ENCODE measurements at places on chromosomes 5 and 9.

DNA sequence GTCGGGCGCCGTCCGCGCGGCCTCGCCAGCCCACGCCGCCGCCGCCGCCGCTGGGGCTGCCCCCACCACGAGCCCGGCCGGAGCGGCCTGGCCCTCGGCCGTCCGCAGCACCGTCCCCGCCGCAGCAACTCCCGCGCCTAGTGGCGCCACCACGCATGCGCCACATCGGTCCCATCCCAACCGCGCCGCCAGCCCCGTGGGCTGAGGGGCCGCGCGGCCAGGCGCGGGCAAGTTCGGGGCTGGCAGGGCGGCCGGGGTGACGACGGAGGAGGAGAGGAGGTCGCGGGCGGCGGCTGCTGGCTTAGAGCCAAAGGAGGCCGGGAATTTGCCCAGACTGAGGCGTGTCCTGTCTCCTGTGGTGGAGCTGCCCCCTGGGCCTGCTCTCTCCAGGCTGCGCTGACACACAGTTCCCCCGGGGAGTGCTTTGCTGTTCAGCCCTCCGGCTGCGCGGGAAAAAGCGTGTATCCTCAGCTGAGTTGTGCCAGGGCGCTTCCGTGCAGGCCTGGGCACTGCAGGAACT, at the start of gene TUSC1:
Gene TUSC1, minus strand, starts transcription at position 298 of the 520 bp plus-strand sequence. Its CDS starts 132 bp downstream, at position 166.
- DNase-seq = peak; percentile 81

DNA sequence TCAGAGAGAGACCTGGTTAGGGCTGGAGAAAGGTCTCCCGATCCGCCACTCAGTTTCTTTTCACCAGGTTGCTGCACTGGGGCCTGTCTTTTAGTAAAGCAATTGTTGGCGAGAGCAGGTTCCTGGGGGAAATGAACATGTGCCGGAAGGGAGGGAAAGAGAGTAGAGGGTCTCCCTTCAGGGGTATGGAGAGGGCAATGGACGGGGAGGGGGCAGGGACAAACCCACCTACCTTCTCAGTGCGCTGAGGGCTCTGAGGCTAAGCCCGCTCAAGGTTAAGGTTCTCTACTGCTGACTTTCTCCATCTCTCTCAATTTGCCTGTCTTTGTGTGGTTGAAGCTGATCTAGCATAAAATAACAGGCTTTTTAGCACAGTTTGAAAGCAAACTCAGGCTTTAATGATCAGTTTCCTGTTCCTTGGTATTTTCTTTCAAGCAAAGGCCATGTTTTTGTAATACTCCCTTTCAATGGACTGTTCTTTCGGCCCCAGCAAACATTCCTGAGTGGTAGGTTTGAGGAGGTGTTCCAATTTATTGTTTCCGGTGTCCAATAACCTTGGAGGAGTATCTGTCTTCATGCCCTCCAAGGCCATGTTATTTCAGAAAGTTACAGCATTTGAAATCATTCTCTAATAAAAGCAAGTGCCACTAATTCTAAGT, 25.5 kb upstream of the TRAF1 start:
- no peak for DNase-seq

- no peak for DNase-seq
Observed at GRCh38 chr9:123761905-123762605, 167.9 kb downstream of the DENND1A start.

- DNase-seq = no peak
Observed at GRCh38 chr9:95522871-95523370, 6.2 kb upstream of the PTCH1 start.

- no peak for DNase-seq
Observed at GRCh38 chr5:52854301-52854700, 66.6 kb downstream of the ITGA1 start.

DNA sequence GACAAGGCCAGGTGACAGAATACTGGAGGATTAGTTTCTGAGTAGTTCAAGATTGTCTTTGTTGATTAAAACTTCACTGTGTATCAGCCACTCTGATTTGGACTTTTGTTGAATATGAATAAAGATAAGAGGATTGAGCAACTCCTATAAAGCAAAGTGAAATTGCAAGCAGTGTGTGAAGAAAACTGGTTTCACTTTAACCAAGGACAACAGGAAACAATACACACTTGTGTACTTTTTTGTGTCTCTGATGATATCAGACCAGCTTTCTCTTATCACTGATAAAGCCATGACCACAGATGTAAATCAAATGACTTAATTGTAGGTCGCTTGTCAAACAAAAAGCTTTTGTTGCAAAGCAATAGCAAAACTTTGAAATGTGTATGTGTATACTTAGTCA, 268.6 kb downstream of the FER start:
- no peak for DNase-seq

DNA sequence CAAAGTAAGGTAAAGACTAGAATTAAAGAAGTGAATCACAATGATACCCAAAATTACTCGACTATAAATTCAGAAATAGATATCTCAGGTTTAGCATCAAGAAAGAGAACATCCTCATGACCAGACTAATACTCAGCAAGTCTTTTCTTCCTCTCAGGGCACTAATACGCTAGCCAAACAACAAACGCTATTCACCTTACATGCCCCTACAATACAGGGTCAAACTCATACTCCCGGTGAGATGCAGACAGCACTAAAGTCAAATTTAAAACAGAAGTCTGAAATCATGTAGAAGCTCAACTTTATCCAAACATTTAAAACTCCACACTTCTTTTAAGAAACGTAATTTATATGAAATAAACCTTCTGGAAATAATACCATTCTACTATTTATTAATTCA, 5.6 kb downstream of the PFDN1 start:
- DNase-seq = no peak

DNA sequence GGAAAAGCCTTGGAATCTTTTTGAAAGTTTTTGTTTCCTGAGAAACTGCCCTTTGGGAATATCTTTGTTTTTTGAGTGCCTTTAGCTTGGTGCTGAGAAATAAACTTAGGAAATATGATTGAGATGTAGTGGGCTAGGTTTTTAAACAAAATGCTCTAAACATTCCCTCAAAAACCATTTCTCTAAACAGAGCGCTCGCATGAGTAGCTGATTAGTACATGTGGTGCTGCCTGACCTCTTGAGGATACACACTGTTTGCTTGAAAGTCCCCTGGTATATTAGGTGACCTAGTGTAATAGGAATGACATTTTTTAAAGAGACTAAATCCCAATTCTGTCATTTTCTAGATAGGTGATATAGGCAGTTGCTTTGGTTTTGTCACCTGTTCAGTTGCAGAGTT, 132.3 kb downstream of the ADAMTSL1 start:
- no peak for DNase-seq

DNA sequence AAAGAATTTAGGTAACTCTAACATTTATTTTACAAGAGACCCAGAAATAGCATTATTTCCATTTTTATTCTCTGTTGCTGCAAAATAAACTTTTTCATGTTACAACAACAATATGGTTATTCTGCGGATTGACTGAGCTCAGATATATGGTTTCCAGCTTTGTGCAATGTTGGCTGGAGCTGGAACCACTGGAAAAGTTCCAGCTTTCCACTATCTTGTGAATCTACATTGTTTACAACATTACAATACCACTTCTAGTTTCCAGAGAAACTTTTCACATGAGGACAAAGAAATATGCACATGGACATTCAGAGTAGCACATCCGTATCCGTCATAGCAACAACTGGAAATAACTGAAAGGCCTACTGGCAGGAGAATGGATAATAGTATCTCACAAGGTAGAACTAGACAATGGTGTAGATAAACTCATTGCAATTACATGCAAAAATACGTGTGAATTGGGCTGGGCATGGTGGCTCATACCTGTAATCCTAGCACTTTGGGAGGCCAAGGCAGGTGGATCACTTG, 436.1 kb upstream of the ADAMTS16 start:
- no peak for DNase-seq

DNA sequence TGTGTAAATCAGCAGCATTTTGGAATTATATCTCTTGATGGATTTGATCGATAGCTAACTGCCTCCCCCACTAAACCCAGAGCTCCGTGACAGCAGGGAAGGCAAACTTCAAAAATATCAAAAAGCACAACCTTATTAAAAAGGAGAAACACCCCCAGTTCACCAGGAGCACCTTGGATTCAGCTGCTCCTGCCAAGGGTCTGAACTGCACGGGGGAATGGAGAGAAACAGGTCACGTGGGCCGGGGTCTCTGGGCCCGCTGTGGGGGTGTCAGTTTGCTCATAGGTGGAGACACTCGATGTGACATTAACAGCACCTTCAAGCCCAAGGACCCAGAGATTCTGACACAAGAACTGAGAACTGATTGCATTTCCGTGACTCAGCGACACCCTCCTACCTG, 1.1 kb upstream of the SLC34A1 start:
- DNase-seq = no peak

DNA sequence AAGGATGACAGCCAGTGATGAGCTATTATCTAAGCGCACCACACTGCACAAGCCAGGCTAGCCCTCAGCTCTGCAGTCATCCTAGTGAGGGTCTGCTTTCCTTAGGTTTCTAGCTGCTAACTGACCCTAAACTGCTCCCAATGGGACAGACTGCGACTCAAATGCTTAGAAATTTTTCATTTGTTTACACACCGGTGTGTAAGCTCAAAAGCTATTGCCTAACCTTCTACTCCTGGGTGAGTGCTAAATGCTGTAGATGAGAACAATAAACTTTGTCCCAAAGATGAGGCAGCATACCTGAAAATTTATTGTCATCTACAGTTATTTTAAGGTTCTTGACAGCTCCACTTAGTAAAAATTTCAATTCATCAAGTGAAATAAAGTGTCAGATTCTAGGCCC, 311.4 kb downstream of the TMEM167A start:
- DNase-seq = no peak

- no peak for DNase-seq
Observed at GRCh38 chr5:1568201-1568979, 44.6 kb upstream of the LPCAT1 start.

DNA sequence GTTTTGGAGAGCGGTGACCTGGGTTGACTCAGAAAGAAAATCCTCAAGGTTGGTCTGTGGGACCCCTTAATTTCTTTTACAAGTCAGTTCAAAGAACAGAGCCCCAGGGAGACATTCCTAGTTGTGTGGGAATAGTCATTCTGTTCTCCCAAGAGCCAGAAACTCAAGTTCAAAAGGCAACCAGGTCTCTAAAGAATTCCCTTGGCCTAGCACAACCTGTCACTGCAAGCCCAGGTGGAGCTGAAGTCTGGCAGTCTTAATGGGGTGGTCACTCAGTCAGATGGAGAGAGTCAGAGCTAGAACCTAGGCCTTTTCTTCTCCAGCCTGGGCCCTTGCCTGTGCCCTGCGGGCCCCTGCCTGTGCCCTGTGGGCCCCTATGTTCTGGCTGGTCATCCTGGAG, 37.5 kb upstream of the CDKN2AIPNL start:
- no peak for DNase-seq

GRCh38 chr9:97468658-97469448, 32.6 kb upstream of the TMOD1 start:
- DNase-seq = peak; percentile 89

DNA sequence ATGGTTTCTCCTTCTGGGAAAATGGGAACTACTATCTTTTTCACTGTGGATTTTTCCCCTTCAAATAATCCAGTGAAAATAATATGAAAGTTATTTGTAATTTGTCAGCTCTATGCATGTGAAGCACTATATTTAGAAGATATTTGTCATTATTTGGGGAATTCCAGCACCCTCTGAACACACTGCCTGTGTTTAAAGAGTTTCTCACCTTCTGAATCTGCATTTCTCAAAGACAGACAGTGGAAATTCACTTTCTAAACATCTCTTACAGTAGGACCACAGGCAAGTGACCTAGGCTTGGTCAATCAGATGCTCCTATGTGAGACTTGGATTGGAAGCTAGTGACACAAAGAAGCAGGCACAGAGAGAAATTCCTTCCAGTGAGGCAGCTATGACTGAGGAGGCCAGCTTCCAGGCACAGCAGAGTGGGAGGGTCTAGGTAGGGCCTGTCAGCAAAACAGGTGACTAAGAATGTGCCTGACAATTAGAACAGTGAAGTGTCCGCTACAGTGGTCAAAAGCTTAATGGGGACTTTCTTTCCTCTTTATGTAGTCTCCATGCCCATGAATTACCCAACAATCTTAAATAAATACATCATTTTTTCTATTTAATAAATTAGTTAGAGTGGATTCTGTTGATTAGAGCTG, 167.2 kb downstream of the HMHB1 start:
- no peak for DNase-seq

DNA sequence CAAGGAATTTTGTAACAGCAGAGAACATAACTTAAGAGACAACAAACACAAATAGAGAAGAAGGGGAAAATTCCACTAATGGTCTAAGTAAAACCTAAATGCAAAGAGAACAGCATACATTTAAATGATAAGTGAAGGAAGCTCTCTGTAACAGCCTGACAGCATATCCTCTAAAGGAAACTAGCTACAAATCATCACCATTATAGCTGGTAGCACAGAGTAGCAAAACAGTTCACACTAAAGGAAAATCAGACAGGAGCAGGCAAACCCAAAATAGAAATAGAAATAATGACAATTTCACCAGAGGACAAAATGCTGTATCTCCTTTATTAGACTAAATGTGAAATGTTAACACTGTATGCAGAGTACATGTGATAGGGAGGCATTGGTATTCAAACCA, 532.8 kb downstream of the PTPRD start:
- DNase-seq = no peak

GRCh38 chr5:127070243-127070642, 3.1 kb downstream of the C5orf63 start:
- DNase-seq = no peak

GRCh38 chr5:3218916-3219650, 376.5 kb upstream of the IRX1 start:
- DNase-seq = no peak

DNA sequence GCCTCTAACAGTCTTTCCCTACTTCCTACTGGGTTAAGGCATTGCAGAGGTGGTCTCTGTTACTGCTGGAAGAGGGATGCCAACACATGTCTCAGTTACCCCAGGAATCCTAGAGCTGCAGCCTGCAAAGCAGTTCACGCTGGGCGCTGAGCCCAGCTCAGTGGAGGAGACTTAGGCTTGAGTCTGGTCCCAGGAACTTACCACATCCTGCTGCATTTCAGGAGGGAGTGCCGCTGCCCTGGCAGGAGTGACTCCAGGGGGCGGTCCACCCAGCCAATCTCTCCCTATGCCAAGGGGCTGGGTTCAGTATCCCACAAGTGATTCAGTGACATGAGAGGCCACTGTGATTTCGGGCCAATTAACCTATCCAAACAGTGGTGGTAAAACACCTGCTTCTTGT, 7.6 kb downstream of the TTC16 start:
- no peak for DNase-seq

GRCh38 chr9:115118879-115119218, 892 bp upstream of the TNC start:
- peak; percentile 6 for DNase-seq

DNA sequence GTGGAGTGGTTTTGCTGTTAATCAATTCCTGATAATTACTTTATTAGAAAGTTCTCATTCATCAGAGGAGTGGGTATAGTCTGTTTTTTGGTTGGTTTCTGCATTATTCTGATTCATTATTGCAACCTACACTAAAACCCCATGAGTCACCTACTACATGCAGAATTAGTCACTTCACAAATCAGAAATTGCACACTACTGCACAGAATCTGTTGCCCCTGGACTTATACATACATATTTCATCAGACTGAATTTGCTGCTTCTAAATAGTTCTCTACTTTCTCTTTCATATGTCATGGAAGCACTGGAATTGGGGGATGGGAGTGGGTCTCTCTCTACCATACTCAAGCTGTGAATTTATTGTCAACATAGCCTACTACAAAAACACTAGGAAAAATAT, 585.1 kb downstream of the DNAH5 start:
- no peak for DNase-seq
